Spinal cord (tissue), 10 donors: ENCODE measurements at places on chromosomes 1 and 21.

DNA sequence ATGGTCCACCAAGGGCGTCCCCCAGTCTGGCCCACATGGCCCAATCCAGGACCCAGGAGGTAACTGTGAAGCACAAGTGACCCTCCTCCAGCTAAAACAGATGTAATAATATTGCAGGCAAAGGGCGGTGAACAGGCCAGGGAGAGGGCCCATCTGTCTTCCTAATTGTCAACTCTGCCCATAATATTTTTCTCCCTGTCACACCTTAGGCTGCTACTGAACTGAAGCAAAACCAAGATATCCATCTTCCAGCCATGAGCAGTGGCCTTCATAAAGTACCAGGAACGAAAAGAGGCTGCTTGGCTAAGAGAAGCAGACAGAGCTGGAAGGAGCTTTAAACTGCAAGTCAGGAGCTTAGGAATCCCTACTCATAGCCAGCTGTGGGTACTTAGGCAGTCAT, 3.1 kb downstream of the KANK4 start:
- H3K27ac ChIP-seq, result peak overlapping the region; percentile 26
- no peaks in the 10 kb centered on the region for H3K36me3 ChIP-seq
- no peak overlapping the region for H3K4me3 ChIP-seq
- DNase-seq, result no peak

DNA sequence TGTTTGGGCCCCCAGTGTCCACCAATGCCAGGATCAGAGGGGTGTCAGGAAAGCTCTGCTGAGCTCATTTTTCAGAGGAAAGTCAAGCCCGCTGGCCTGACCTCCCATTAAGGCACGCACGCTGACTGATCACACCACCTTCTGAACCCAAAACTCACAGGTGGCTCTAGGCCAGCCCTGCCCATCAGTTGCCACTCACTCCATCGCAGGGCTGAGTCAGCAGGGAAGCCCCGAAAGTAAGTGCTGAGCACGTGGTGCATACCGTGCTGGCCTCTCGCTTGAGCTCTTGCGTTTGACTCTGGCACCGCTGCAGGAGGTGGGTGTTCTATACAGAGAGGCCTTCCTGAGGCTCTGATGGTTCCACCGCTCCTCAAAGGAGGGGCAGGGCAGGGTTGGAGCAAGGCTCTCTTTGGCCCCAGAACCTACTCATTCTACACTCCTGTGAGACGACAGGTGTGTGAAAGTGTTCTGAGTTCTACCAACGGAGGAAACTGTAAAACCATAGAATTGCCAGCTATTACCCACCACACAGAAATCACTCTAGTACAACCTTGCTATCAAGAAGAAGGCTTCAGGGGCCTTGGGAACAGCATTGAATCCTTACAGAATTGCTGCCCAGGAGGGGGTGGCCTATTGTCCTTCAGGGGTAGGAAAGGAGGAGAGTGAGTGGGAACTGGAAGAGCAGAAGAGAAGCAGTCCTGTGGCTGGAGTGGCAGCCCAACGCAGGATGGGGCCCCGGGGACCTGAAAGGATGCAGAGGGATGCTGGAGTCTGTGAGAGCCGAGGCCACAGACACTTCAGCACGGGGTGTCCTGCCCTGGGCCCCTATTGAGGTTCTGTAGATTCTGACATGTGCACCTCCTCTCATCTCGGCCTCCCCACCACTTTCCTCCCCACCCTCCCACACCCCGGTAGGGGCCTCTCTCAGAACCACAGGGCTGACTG, 214.7 kb upstream of the EDN2 start:
- H3K27me3 ChIP-seq, result no peaks in the 10 kb centered on the region
- H3K36me3 ChIP-seq, result no peaks in the 10 kb centered on the region

GRCh38 chr21:42495027-42495426, 997 bp downstream of the RSPH1 start:
- no peak overlapping the region for H3K27ac ChIP-seq
- DNase-seq, result no peak
- H3K36me3 ChIP-seq, result no peaks in the 10 kb centered on the region
- peaks cover 28% of the 10 kb centered on the region for H3K4me1 ChIP-seq

DNA sequence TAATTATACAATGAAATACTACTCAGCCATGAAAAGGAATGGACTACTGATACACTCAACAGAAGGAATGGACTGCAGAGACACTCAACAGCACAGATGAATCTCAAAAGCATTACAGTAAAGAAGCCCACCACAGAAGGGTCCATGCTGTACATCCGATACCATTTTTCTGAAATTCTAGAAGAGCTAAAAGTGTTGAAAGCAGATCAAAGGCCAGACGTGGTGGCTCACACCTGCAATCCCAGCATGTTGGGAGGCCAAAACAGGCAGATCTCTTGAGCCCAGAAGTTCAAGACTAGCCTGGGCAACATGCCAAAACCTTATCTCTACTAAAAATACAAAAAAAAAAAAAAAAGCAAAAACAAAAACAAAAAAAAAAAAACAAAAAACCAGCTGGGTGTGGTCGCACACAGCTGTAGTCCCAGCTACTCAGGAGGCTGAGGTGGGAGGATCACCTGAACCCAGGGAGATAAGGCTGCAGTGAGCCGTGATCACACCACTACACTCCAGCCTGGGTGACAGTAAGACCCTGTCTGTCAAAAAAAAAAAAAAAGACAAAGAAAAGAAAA, 15.5 kb downstream of the PPP1R15B start:
- H3K36me3 ChIP-seq, result peaks cover 17% of the 10 kb centered on the region
- H3K4me3 ChIP-seq, result no peak overlapping the region
- H3K27me3 ChIP-seq, result no peaks in the 10 kb centered on the region
- H3K27ac ChIP-seq, result no peak overlapping the region
- DNase-seq, result no peak

DNA sequence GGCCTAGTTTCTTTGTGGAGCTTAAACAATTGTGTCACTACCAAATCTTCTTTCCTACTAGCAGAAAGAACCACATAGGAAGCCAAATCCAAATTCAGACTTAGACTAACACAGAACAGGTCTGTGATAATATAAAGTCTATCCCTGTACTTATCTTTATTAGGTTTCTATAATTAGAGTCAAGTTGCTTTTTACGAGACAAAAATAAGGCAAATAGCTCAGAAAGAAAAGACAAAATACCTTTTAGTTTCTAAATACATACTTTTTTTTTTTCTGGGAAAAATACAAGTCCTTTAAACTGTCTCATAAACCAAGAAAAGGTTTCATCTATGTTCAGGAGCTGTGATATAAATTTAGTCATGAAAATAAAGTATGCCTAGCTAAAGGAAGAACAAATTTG, 78.9 kb upstream of the LBR start:
- no peak overlapping the region for H3K4me3 ChIP-seq
- peaks cover 8% of the 10 kb centered on the region for H3K36me3 ChIP-seq
- DNase-seq, result no peak
- H3K4me1 ChIP-seq, result no peaks in the 10 kb centered on the region
- no peaks in the 10 kb centered on the region for H3K27me3 ChIP-seq

DNA sequence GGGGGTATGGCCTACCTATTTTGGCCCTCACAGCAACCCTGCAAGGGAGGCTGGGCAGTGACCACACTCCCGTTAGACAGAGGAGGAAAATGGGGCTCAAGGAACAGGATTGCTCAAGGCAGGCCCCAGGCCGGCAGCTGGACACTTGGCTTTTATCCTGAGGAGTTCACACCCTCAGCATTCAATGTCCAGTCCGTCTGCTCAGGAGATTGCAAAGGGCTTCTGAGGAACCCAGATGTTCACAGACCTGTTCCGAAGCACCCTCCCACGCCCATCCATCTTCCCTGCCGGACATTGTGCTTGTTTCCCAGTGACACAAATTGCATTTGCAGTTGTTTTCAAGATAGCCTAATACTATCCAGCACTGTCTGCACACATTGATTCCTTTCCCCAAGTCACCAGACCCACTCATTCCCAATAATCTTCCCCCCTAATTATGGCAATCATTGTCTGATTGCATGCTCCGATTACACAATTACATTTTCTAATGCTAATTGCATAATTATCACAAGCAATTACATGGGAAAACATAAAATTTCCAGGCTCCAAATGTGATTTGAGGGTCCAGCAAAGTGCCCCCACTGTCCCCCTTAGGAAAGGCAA, 4.3 kb upstream of the UBL4B start:
- H3K4me3 ChIP-seq, result no peak overlapping the region
- no peaks in the 10 kb centered on the region for H3K36me3 ChIP-seq
- DNase-seq, result no peak

GRCh38 chr1:22108339-22109105, 34.4 kb downstream of the WNT4 start:
- peak overlapping the region; percentile 49 for H3K27ac ChIP-seq
- no peaks in the 10 kb centered on the region for H3K27me3 ChIP-seq
- H3K4me3 ChIP-seq, result no peak overlapping the region
- H3K36me3 ChIP-seq, result peaks cover 12% of the 10 kb centered on the region
- peak; percentile 83 for DNase-seq

DNA sequence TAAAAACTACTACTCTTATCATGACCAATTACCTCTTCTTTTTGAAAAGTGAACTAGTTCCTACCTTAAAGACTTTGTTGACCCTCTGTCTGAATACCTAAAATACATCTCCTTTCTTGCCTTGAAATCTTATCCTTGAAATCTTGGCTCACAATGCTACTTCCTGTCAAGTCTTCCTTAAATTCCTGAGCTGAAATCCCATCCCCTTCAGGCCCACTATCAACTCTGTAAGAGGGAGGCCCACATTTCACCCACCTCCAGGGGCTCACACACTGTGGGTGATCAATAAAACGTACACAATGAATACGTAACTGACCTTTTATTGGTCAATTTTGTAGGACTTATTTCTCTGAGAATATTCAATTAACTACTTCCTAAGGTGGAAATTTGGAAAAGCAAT, 88.0 kb downstream of the APP start:
- H3K27ac ChIP-seq, result no peak overlapping the region
- no peaks in the 10 kb centered on the region for H3K27me3 ChIP-seq
- DNase-seq, result no peak
- peaks cover under 1% of the 10 kb centered on the region for H3K4me1 ChIP-seq
- no peak overlapping the region for H3K4me3 ChIP-seq

DNA sequence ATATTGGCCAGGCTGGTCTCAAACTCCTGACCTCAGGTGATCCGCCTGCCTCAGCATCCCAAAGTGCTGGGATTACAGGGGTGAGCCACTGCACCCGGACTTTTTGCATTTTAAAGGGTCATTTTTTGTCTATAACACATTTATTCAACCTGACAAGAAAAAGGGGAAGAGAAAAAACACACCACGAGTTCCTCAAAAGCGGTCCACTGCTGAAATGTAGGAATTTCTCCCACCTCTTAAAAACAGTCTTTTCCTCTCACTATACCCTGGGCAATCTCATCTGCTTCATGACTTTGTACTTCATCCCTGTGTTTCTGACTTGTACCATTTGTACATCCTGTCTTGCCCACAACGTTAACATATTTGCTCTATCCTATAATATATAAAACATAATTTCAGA, 413.3 kb upstream of the PTBP2 start:
- no peaks in the 10 kb centered on the region for H3K4me1 ChIP-seq
- no peaks in the 10 kb centered on the region for H3K27me3 ChIP-seq
- H3K4me3 ChIP-seq, result no peak overlapping the region
- no peak overlapping the region for H3K27ac ChIP-seq
- DNase-seq, result no peak

- no peak within 1 kb of the TSS for H3K27ac ChIP-seq
- H3K36me3 ChIP-seq, result no peaks in the 10 kb centered on the region
- H3K4me1 ChIP-seq, result peaks cover 31% of the 10 kb centered on the region
- DNase-seq, result no peak
Measured at GRCh38 chr1:202710070-202711045, at the start of gene SYT2. TSS of gene SYT2 (minus strand) at chr1:202710454. CDS start at chr1:202605772, 104,682 bp downstream.

- H3K27me3 ChIP-seq, result no peaks in the 10 kb centered on the region
- no peak for DNase-seq
Measured at GRCh38 chr1:87305762-87306161, 22.9 kb upstream of the LMO4 start.

GRCh38 chr21:41759926-41760325, 6.9 kb downstream of the RIPK4 start:
- no peak overlapping the region for H3K27ac ChIP-seq
- no peaks in the 10 kb centered on the region for H3K36me3 ChIP-seq
- no peak for DNase-seq
- H3K27me3 ChIP-seq, result peaks cover 56% of the 10 kb centered on the region
- peaks cover 16% of the 10 kb centered on the region for H3K4me1 ChIP-seq

DNA sequence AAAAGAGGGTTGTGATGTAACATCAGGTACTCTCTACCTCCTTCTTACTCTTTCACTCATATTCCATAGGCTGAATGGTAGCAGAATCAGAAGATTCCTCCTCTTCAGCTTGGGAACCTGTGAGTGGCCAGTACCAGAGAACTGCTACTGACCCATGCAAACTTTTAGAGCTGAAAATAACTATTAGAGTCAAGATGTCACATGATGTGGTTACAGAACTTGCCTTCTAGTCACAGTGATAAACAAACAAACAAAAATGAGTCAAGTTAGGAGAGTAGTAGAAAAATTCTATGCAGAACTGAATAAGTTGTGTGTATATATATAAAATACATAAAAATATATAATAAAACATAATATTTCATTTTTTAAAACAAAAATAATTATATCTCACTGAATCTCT, 47.6 kb upstream of the RGS1 start:
- H3K4me3 ChIP-seq, result no peak overlapping the region
- H3K4me1 ChIP-seq, result no peaks in the 10 kb centered on the region
- H3K36me3 ChIP-seq, result no peaks in the 10 kb centered on the region
- DNase-seq, result no peak
- no peak overlapping the region for H3K27ac ChIP-seq

DNA sequence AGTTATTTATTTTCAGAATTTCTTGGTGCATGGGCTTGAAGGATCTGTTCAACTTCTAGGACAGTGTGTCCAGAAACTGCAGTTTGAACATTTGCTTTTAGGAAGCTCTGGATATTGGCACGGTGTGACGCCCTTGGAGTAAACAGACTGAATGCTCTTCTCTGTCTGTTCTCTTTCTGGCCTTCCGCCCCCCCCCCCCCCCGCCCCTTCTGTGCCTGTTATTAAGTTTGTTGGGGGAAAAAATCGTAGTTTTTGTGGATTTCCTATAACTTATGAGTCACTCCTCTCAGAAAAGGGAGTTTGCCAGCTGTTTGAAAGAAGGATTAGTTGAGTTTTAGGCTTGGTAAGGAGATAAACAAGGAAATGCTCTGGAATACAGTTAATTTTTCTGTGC, 1.2 kb downstream of the KCTD3 start:
- no peak for DNase-seq
- no peaks in the 10 kb centered on the region for H3K27me3 ChIP-seq
- no peaks in the 10 kb centered on the region for H3K36me3 ChIP-seq
- peak overlapping the region; percentile 95 for H3K27ac ChIP-seq
